ENCODE measurements at places on chromosomes 5 and 9. TPM values are rescaled to one million over a fixed set of nuclear protein-coding genes. Genes with fewer than 3 reads are reported as not detected.

GRCh38 chr5:101677961-101678360 lies 618.1 kb downstream of the SLCO4C1 start:
- DNase-seq: no peak

Gene PDE6A
- total RNA-seq: not detected

Gene ZNF300
- total RNA-seq: 6.9 TPM

Gene ASS1
- 388 TPM for total RNA-seq

GRCh38 chr9:99356512-99356971 lies 134.5 kb downstream of the SEC61B start:
- DNase-seq: no peak

Gene DCTN4
- 84.9 TPM for total RNA-seq

Gene FOXD1
- not detected for total RNA-seq

DNA sequence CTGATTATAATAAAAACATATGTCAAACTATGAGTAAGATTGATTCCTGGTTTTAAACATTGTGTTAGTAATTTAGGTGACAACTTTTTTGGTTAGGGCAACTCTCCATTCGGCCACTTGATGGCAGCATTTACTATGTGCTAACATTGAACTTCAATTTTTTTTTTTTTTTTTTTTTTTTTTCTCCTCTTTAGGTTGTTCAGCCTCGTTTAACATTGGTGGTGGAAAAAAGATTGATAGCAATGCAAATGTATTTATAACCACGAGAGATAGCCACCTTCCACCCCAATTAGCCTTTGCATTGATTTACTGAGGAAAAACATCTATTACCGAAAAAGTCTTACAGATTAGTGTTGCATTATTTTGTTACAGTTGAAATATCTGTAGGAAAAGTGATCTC lies 159.1 kb downstream of the CSNK1G3 start:
- DNase-seq: peak; percentile 32

GRCh38 chr5:124523897-124524296 lies 222.5 kb downstream of the ZNF608 start:
- no peak for DNase-seq

GRCh38 chr5:93343570-93343969 lies 237.4 kb downstream of the NR2F1-AS1 start:
- no peak for DNase-seq

Gene IL13
- 1.1 TPM for total RNA-seq

GRCh38 chr5:151071848-151072629 lies 8.8 kb downstream of the TNIP1 start:
- DNase-seq: no peak

Gene PFN3
- not detected for total RNA-seq

DNA sequence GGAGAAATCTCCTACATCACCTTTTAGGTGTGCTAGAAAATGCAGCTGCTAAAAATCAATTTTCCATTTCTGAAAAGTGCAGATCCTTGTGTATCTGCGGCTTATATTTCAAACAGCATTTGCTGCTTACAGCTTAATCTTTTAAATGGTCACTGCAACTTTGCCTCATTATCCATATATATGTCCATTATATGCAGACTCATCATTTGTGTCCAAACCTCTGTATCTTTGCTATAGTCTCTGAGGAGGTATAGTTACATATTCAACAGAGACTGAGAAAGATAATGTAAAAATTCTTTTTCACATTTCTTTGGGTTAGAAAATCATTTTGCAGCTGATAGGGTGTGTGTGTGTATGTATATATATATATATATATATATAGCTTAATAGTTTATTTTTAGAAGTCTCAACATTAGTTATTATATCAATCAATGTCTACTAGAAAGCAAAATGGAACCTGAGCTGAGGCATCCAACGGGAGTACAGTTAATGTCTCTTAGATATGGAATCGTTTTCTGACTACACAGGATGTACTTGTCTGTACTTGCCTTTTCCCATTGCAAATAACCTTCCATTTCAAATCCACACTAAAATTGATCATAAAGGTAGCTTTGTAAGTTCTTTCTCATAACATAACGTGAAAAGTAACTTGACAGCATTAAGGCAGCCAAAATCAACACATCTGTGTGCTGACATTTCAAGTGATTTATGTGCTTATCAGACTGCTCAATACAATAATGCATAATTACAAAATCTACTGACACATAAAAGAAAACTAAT lies 267.0 kb upstream of the HAPLN1 start:
- no peak for DNase-seq

DNA sequence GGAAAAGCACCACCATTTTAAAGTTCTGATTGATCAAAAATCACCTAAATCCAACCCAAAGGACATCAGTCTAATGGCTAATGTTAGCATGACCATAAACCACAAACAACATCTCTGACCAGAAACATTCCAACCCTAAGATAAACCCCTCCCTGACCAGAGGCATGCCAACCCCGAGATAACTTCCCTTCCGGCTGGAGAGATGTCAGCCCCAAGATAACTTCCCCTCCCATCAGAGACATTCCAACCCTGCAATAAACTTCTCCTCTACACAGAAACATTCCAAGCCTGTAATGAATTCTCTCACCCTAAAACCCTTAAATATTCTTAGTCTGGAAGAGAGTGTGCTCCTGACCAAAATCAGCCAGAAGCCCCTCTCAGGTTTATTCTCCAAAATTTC lies 364.3 kb downstream of the KCNN2 start:
- DNase-seq: no peak

GRCh38 chr9:8221462-8221861 lies 421.9 kb upstream of the DMAC1 start:
- no peak for DNase-seq

- no peak for DNase-seq
These were observed 165.2 kb upstream of the MSX2 start for GRCh38 chr5:174559141-174559540.

GRCh38 chr9:93954434-93955061 lies 607 bp downstream of the BARX1 start:
- DNase-seq: no peak

DNA sequence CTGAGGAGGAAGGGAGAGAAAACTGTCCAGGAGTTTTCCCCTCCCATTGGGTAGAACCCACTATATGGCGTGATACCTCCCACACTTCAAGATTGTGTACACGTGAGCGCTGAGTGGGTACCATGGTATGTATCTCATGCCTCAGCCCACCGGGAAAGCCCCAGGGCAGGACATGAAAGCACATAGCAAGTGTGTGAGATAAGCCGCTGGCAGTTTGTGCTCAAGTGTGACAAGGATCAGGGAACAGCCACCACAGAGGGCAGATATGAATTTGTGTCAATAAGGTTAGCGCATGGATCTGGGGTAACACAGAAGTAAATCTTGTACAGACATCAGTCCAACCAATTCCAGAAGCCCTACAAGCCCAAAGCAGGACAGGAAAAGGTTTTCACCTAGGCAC lies 42.6 kb upstream of the NAA35 start:
- no peak for DNase-seq

DNA sequence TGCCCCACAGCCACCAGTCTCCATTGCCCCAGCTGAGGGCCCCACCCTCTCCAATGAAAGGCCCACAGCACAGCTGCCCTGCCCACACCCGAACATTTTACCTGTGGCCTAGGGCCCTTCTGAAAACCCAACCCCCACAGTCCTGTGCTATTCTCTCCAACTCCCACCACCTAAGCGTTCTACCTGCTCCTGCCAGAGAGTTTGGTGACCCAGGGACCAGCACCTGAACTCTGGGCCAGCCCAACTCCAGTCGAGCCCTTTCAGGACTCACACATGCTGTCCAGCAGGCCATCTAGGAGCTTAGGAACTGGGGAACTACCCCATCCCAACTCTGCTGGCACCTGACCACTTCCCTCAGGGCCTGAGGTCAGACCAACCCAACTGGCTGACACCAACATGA lies 562.3 kb downstream of the DNAH5 start:
- DNase-seq: no peak

Gene IFNB1
- not detected for total RNA-seq

Gene STPG3
- total RNA-seq: not detected

DNA sequence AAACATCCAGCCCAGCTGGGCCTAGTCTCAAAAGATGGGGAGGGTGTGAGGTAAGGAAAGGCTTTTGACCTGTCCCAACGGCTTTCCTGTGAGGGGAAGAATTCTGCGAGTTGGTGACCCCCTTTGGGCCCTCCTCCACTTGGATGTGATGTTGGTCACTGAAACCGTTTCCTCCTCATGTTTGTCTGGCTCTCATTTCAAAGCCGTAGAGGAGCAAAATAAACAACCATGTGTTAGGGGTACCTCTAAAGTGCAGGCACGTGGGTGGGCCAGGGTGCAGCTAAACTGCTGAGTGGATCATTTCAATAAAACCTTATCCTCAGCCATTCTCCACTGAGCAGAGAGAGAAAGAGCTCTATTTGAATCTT lies 84.3 kb upstream of the MELK start:
- DNase-seq: no peak

DNA sequence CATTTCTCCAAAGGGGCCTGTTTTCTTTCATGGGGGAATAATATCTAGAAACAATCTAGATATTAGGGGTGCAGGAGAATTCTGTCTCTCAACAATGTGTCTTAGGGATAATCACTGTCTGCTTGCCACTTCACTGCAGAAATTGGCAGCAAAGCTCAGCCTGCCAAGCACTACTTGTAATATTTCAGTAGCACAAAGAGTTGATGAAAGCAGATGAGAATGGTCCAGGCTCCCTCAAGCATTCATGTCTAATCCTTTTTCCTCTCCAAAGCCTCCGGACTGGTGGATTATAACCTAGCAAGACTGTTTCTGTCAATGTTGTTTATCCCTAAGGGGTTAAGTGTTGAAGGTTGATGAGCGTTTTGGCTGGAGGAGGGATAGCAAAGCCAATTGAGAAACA lies 13.3 kb upstream of the MPDZ start:
- no peak for DNase-seq

GRCh38 chr5:145803112-145804004 lies 31.8 kb downstream of the PRELID2 start:
- no peak for DNase-seq

GRCh38 chr5:76427206-76428140 lies 24.4 kb downstream of the IQGAP2 start:
- no peak for DNase-seq

Gene ECM2
- total RNA-seq: 45.6 TPM

GRCh38 chr9:97903177-97903576 lies 19.1 kb downstream of the TRMO start:
- DNase-seq: no peak

DNA sequence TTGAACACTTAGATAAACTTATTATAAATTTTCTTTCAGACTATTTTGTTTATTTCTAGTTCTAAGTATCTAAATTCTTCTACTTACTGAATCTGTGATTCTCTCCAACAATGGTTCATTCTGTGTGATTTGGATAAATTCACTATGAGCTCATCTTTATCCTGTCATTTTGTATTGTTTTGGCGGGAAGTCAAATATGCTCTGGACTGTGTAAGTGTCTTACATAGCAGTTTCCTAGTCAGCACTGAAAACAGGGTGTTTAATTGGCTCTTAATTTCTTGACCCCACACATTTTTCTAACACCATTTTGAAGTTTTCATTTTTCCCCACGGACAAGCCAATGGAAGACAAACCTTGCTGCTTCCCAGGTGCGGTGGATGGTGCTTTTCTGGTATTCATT lies 207.0 kb upstream of the ACO1 start:
- DNase-seq: no peak

GRCh38 chr9:86282979-86283535 lies 719 bp upstream of the ISCA1 start:
- DNase-seq: no peak

DNA sequence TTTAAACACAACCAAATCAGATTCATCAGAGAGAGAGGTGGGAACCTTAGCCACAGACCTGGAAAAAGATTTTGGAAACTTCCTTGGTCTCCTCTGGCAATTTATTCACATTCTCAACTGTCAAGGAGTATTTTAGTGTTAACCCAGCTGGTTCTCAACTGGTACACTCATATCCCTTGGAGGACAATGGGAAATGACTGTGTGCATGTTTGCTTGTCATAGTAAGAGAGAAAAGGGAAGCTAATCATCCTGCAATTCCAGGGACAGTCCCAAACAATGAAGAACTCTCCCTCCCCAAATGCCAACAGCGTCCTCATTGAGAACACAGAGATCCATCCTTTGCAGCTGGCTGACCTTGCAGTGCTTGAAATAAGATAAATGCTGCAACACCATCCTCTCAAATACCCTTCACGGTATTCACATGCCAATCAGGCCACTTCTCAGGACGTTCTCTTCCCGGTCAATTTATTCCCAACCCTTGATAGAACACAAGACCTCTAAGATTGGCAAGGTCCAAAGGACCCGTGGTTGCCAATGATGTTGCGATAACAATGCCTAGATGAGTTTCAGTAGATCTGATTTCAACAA lies 75.5 kb downstream of the EPB41L4B start:
- no peak for DNase-seq

DNA sequence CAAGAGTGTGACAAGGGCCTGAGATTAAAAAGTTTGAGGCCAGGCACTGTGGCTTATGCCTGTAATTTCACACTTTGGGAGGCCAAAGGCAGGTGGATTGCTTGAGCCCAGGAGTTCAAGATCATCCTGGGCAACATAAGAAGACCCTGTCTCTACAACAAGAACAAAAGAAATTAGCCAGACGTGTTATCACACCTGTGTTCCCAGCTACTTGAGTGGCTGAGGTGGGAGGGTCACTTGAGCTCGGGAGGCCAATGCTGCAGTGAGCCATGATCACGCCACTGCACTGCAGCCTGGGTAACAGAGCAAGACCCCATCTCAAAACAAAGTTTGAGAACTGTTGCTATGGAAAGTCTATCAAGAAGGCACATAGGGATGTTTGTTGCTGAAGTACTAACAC lies 25.0 kb downstream of the EXOSC2 start:
- DNase-seq: no peak

GRCh38 chr5:171601266-171601881 lies 181.9 kb downstream of the FGF18 start:
- no peak for DNase-seq

Gene IFNA13
- not detected for total RNA-seq

Gene ZCCHC10
- total RNA-seq: 17.3 TPM

Gene SLC46A2
- not detected for total RNA-seq

DNA sequence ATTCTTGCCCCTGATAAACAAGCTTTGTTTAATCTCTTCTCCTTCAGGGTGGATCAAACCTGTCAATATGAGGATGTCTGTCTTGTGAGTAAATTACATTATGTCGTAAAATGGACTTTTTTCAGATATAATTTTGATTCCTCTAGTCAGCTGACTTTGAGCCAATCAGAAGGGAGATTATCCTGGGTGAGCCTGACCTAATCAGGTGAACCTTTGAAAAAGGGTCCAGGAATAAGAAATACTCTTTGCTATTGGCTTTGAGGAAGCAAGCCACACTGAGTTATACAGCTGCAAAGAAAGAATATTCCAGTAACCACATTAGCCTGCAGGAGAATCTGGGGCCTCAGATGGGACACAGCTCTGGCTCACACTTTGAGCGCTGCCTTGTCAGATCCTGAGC lies 304.3 kb upstream of the ARRDC3 start:
- no peak for DNase-seq

- no peak for DNase-seq
These were observed 80.5 kb downstream of the STK10 start for GRCh38 chr5:172107571-172107970.

- no peak for DNase-seq
These were observed 95.5 kb downstream of the ZCCHC7 start for GRCh38 chr9:37215830-37216229.

DNA sequence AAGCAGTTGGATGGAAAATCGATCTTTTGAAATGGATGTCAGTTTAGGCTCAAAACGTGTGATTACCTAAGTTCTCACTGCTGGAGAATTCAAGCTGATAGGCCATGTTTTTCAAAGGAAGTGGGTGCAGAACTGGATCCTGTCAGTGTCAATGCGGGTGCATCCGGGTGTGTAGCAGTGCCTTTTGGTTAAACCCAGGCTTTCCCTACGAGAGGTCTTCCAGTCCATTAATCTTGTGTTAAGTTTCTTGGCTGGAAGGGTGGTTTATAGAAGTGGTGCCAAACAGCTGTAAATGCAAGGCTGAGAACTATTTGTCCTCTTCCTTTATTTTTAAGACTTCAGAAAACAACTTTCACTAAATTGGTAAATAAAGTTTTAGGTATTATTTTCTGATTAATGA lies 71.9 kb downstream of the DAPK1 start:
- no peak for DNase-seq
